ENCODE measurements at places on chromosomes 1 and 21. TPM values are rescaled to one million over a fixed set of nuclear protein-coding genes. Genes with fewer than 3 reads are reported as not detected.

- peaks cover 19% of the 10 kb centered on the region for H3K27me3 ChIP-seq
- no peaks in the 10 kb centered on the region for H3K4me1 ChIP-seq
- H3K36me3 ChIP-seq = no peaks in the 10 kb centered on the region
- DNase-seq = no peak
- H3K4me3 ChIP-seq = no peak overlapping the region
- no peak overlapping the region for H3K27ac ChIP-seq
Observed at GRCh38 chr1:240098534-240098933, 6.9 kb downstream of the FMN2 start.

GRCh38 chr1:155694167-155694566 is 5.3 kb downstream of the DAP3 start:
- no peak for DNase-seq
- H3K4me1 ChIP-seq = peaks cover 38% of the 10 kb centered on the region
- no peak overlapping the region for H3K4me3 ChIP-seq
- H3K36me3 ChIP-seq = peaks cover 40% of the 10 kb centered on the region

- H3K27ac ChIP-seq = no peak overlapping the region
- no peak for DNase-seq
- H3K4me3 ChIP-seq = no peak overlapping the region
- no peaks in the 10 kb centered on the region for H3K27me3 ChIP-seq
- no peaks in the 10 kb centered on the region for H3K36me3 ChIP-seq
- peaks cover 4% of the 10 kb centered on the region for H3K4me1 ChIP-seq
Observed at GRCh38 chr1:228267962-228268880, 60.4 kb downstream of the OBSCN start.

DNA sequence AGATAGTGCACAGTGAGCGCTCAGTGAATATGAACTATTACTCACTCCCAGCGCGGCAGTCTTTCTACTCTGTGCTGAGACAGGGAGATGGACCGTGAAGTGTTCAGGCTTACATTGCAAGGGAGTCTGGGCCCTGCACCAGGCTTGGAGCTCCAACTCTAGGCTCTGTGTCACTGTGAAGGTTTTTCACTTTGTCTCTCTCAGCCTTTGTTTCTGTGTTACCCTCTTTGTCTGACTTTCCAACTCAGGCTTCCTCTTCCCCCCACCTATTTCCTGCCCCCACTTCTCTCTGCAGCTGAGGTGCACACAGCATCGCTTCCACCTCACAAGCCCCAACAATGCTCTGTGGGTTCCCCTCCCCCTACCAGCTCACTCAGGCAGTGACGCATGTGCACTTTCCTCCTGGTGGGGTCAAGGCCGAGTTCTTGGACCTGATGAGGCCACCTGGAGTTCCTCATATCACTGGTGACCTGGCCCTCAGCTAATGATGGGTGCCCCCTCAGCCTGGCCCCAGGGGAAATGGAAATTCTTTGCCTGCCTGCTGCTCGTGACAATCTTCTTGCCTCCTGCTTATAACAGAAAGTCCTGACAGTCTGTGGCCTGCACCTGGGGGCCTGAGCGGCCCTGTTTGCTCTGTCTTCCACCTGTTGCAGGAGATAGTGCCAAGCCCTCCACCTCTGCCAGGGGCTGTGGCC is 1.1 kb upstream of the LCK start:
- peak; percentile 80 for DNase-seq
- H3K4me1 ChIP-seq = peaks cover 50% of the 10 kb centered on the region
- peak overlapping the region; percentile 99 for H3K27ac ChIP-seq
- H3K36me3 ChIP-seq = peaks cover 33% of the 10 kb centered on the region
- H3K4me3 ChIP-seq = peak overlapping the region; percentile 99

- no peak overlapping the region for H3K27ac ChIP-seq
- no peaks in the 10 kb centered on the region for H3K4me1 ChIP-seq
- H3K4me3 ChIP-seq = no peak overlapping the region
Observed at GRCh38 chr1:232327269-232327668, 302.7 kb downstream of the SIPA1L2 start.

The USH2A gene
- total RNA-seq = not detected
